ENCODE measurements at places on chromosomes 5 and 9. TPM values are rescaled to one million over a fixed set of nuclear protein-coding genes. Genes with fewer than 3 reads are reported as not detected.

DNA sequence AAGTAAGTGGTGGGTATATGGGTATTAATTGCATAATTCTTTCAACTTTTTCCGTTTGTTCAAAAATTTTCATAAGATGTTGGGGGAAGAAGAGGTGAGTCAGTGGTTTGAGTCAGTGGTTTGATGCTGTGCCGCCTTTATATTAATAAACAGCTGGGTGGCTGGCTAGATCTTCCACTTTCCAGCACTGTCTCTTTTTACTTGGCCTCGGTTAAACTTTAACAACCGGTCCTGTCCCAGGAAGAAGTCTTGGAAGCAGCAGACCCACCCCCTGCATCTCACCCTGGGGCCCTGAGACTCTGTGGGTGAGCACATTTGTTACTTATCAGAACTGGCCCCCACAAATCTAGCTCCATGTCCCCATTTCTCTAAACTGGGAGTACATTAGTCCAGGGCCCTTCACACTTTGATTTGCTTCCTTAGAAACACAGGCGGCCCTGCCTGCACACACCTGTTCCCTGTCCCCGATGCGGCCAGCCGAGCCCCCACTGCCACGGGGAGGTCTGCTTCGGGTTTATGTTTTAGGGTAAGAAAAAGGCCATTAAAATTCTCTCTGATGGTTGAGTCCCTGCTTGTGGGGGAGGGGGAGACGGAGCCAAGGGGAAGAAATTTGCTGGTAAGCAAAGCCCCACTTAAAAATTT, 90.7 kb downstream of the PTCH1 start:
- no peak for DNase-seq

GRCh38 chr9:123589361-123590239, 233.6 kb downstream of the CRB2 start:
- no peak for DNase-seq

DNA sequence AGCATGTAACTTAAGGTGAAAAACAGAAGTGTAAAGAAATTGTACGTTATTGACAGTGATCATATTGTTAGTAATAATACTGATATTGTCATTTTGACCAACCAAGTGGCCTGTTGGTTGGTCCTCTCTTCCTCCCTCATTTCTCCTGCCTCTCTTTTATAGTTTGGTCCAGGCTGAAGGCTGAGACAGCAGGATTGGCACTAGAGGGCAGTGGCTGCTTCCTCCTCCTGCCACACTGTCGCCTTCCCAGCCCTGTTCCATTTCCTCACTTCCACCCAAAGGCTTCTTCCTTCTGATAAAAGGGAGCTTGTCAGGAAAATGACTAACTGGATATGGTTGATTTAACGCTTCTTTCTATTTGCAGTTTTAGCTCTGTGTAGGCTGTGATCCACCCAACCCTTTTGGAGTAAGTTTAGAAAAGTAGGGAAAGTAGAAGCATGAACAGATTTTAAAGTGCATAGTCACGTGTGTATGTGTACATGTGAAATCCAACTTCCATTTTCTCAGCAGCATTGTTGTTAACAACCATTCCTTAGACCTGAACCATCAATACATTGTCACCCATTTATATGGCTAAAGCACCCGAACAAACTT, 35.6 kb downstream of the PTCD2 start:
- DNase-seq: no peak

- DNase-seq: no peak
These were observed 51.8 kb downstream of the BASP1 start for GRCh38 chr5:17269201-17269600.

Gene IL3
- polyA plus RNA-seq: not detected
